ENCODE measurements at places on chromosomes 5 and 9.

DNA sequence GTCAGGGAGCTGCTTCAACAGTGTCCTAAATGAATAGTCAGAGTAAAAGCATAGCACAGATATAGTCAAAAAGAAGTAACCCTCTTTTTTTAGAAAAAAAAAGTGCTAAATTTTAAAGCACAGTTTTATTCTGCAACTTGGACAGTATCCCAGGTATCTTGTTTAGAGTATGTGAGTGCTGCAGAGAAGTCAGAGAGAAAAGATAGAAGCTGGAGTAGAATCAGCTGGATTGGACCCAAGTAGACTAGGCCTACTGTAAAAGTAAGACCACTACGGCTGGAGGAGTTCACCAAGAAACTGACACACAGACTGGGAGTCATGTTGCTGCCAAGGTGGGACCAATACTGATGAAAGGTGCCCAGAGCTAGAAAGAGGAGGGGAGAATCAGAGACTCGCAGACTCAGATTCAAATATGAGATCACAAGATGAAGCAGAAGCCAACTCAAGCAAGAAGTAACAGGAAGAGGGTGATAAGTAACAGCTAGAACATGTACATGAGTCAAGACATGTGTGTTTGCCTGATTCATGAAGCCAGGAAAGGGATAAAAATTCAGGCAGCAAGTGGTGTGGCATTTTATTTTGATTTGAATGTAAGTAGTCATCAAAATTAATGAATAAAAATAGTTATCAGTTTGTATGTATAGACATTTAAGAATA, 25.6 kb upstream of the TUSC1 start:
- no peak for DNase-seq

GRCh38 chr5:179271821-179272325, 73.4 kb downstream of the ADAMTS2 start:
- no peak for DNase-seq

DNA sequence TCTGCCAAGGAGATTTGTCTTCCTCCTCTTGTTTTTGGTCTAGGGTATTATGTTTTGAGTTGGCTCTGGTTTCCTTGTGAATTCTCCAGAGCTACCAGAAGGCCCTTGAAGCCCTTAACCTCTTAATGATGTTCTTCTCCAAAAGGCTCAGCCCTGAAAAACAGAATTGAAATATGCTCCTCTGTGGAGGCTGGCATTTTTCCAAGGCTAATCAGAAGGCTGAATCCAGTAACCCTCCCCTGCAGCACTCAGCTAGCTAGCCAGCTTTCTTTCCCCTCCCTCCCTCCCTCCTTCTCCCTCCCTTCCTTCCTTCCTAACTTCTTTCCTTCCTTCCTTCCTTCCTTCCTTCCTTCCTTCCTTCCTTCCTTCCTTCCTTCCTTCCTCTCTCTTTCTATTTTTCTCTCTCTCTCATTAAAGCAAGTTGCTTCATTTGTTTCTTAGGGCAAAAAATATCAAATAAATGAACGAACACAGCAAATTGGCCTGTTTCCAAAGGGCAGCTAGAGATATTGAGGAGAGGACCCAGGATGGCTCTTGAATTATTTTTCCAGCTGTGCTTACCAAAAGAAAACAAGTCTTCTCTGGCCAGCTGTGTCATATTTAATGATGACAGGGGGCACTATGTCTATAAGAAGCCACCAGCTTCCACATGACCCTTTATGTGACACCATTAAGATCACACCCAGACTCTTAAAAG, 38.7 kb downstream of the JAKMIP2 start:
- DNase-seq, result peak; percentile 71

DNA sequence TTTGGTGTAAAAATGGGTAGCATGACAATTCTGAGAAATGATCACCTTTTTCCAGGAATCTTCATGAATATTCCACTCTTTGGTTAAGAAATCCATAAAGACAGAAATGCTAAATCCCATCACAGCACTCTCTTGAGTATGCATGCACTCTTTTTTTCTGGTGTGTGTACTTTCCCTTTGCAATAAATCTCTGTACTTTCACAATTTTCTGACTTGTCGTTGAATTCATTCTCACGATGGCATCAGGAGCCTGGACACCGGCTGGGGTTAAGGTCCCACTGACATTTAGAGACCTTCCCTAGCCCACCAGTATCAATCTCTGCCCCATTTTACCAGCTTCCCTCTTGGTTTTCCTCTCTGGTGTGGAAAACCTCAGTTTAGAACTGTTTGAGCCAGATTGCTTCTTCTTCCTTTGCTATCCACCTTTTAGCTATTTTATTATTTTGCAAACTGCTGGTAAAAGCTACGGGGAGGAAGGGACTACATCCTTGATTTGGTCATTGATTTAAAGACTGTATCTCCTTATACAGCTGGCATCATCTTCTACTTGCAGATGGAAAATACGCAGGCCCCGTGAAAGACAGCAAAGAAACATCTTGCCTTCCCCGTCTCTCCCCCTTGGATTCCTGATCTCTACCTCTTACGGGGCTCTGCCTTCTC, 59.9 kb upstream of the ZFR start:
- peak; percentile 32 for DNase-seq

DNA sequence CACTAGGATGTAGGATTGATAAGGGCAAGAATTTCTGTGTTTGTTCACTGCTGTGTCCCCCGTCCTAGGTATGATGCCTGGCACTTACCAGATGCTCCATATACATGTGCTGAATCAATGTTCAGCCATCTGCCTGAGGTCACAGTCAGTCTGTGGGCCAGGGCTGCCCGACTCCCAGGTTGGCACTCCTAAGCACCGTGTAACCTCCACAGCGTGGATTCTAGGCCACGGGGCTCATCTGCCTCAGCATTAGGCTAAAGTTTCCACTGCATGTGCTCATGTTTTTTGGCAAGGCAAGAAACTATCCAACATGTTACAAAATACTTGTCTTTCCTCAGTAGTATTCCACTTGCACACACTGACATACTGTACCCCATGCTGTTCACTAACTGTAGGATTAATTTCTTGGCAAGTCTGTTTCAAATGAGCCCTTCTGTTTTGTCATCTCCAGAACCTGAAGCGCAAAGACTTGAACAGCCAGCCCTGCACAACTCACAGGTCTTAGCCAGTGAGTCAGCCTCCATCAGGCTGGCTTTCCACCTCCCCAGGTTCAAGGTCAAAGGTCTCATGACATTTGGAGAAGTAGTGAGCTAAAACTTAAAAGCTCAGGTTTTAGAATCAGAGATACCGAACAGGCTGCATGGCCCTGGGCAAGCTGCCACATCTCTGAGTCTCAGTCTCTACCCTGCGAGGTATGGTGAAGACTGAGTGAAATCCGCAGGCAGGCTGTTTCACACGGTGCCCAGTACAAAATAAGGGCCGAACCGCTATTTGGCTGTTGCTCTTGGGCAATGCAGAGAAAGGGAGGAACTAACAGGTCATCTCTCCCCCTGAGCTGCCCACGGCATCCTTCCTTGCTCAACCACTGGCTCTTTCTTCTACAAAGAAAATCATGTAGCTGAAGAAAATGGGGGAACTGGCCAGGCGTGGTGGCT, 7.2 kb downstream of the TOR1A start:
- no peak for DNase-seq

GRCh38 chr9:136554870-136555269, 9.0 kb upstream of the NOTCH1 start:
- DNase-seq, result no peak

GRCh38 chr9:5643005-5643624, 14.2 kb downstream of the RIC1 start:
- DNase-seq, result no peak

GRCh38 chr5:10645146-10645545, 81.3 kb downstream of the ANKRD33B start:
- DNase-seq, result no peak

DNA sequence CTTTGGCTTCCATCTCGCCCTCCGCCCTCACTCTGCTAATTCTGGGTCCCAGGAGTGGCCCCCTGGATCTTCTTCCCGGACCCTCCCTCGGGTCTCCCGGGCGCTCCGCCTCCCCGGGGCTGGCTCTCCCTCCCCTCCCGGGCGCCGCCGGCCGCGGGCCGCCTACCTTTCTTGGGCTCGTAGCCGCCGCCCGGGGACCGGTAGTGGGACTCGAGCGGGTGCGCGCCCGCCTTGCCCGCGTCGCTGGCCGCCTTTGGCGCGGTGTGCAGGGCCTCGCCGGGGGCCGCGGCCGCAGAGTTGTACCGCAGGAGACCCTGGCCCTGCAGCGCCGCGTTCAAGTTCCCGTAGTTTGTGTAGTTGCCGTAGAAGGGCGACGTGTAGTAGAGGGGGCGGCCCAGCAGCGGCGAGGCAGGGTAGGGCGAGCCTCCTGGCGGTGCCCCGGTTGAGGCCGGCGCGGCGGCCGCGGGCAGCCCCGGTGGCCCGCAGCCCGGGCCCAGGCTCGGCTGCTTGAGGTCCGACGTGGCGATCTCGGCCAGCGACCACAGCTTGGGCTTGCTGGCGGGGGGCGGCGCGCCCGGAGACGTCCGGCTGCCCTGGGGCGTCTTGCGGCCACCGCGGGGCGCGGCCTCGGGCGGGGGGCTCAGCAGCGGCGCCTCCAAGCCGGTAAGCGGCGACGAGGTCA, 3.2 kb downstream of the IRX2 start:
- DNase-seq, result no peak

GRCh38 chr5:84197538-84197937, 187.1 kb downstream of the EDIL3 start:
- no peak for DNase-seq

GRCh38 chr5:150765799-150766169, 7.0 kb upstream of the DCTN4 start:
- DNase-seq, result no peak

GRCh38 chr5:177620560-177620959, 20.6 kb downstream of the B4GALT7 start:
- no peak for DNase-seq

DNA sequence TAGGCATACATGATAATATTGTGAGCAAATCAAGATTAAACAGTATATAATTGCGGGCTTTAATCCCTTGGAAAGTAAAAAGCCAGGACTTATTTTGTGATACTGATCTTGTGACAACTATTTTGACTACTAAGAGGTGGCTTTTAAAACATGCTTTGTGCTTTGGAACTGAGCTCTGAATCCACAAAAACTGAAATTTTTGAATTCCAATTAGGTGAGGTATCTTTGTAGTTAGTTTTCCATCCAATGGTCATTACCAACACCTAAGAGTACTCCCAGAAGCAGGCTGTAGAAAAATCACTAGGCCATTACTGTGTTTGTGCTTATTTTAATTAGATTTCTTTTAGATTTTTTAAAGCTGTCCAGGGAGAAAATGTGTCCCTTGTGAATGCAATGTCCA, 559.5 kb upstream of the WWC1 start:
- DNase-seq, result no peak

GRCh38 chr5:52784737-52785136, 3.0 kb upstream of the ITGA1 start:
- DNase-seq, result no peak

GRCh38 chr9:131318231-131319085, 28.9 kb downstream of the PLPP7 start:
- no peak for DNase-seq

GRCh38 chr5:79857714-79858409, 133.2 kb downstream of the MTX3 start:
- peak; percentile 54 for DNase-seq

GRCh38 chr9:20207176-20207575, 415.1 kb downstream of the MLLT3 start:
- no peak for DNase-seq

Measured in NCI-H146 (cell line).